ENCODE measurements at places on chromosomes 7 and 10. TPM values are rescaled to one million over a fixed set of nuclear protein-coding genes. Genes with fewer than 3 reads are reported as not detected.
A peak's percentile ranks its signal among the peaks of the same experiment; 100 is the strongest.

DNA sequence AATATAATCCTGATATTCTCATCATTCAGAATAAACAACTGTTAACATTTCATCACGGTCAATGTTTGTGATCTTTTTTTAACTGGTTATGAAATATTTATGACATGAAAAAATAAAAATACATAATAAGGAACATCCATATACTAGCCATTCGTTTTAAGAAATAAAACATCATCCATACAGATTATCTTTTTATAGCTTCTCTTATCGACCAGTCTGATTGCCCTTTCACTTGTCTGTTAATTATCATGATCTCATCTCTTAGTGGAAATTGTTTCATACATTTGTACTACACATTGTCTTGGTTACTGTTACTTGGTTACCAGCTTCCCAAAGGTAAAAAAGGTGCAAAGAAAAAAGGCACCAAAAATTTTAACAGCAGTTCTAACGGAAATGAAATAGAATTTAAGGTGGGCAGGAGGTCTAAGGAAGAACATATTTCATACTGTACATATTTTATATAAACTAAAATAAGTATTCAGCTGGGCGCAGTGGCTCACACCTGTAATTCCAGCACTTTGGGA is 8.4 kb downstream of the ARHGAP21 start:
- no peak for DNase-seq
- H3K36me3 ChIP-seq = no peaks in the 10 kb centered on the region
- H3K27me3 ChIP-seq = no peaks in the 10 kb centered on the region
- no peak overlapping the region for H3K27ac ChIP-seq
- H3K4me1 ChIP-seq = peaks cover 96% of the 10 kb centered on the region
- H3K4me3 ChIP-seq = no peak overlapping the region

GRCh38 chr7:27191833-27192545 is 7.0 kb upstream of the HOXA11 start:
- H3K27me3 ChIP-seq = peaks cover 100% of the 10 kb centered on the region
- no peak overlapping the region for H3K27ac ChIP-seq
- no peaks in the 10 kb centered on the region for H3K36me3 ChIP-seq
- DNase-seq = no peak
- peaks cover 41% of the 10 kb centered on the region for H3K4me1 ChIP-seq

- no peaks in the 10 kb centered on the region for H3K36me3 ChIP-seq
Measured at GRCh38 chr10:80590585-80591125, 53.0 kb downstream of the SH2D4B start.

DNA sequence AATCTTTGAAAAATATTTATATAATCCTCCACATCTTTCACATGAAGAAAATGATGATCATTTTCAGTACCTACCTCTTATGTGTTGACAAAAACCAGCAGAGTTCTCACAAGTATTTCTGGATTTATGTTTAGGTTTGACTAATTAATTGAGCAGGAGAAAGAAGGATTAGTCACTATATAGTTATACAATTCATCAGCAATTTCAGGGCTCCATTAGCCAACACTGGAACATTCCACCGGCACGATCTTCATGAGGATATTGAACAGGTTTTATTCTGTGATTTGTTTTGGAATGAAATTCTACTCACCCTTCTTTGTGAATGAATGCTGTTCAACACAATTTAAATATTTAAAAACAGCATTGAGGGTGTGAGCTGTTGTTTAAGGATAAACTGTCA is 163.2 kb downstream of the SEM1 start:
- no peaks in the 10 kb centered on the region for H3K36me3 ChIP-seq
- no peak overlapping the region for H3K4me3 ChIP-seq
- H3K27me3 ChIP-seq = no peaks in the 10 kb centered on the region
- H3K27ac ChIP-seq = no peak overlapping the region

DNA sequence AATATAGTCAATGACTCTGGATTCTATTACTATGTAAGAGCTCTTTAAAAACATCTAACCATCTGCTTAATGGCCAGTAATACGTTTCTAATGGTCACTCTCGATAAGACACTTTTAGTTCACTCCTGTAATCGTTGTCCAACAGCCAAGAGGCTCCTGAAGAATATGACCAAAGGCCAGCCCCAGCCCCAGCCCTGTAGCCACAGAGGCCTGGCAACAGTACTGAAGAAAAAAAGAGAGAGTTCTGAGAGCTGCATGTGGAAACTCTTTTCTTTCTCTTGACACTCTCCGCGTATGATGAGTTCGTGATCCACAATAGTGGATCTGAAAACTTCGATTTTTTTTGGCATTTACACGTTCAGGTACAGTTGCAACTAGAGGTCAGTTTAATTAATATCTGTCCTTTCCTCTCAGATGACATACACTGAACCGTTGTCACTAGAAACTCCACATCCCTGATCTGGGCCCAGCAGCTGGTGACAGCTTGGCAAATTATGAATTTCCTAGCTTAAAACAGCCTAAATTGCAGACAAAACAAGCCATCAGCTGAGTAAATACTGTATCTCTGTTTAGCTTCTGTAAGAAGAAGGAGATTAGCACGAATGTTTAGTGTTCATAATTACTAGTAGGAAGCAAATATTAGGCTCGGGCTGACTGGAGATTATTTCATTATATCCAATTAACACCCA is 456.7 kb downstream of the LRMDA start:
- no peak for DNase-seq
- H3K4me3 ChIP-seq = no peak overlapping the region
- H3K4me1 ChIP-seq = no peaks in the 10 kb centered on the region
- no peaks in the 10 kb centered on the region for H3K36me3 ChIP-seq
- no peaks in the 10 kb centered on the region for H3K27me3 ChIP-seq

GRCh38 chr7:127594490-127594889 is 954 bp downstream of the FSCN3 start:
- H3K27ac ChIP-seq = no peak overlapping the region
- H3K4me3 ChIP-seq = no peak overlapping the region
- peaks cover 25% of the 10 kb centered on the region for H3K36me3 ChIP-seq
- peaks cover 5% of the 10 kb centered on the region for H3K4me1 ChIP-seq
- H3K27me3 ChIP-seq = no peaks in the 10 kb centered on the region

DNA sequence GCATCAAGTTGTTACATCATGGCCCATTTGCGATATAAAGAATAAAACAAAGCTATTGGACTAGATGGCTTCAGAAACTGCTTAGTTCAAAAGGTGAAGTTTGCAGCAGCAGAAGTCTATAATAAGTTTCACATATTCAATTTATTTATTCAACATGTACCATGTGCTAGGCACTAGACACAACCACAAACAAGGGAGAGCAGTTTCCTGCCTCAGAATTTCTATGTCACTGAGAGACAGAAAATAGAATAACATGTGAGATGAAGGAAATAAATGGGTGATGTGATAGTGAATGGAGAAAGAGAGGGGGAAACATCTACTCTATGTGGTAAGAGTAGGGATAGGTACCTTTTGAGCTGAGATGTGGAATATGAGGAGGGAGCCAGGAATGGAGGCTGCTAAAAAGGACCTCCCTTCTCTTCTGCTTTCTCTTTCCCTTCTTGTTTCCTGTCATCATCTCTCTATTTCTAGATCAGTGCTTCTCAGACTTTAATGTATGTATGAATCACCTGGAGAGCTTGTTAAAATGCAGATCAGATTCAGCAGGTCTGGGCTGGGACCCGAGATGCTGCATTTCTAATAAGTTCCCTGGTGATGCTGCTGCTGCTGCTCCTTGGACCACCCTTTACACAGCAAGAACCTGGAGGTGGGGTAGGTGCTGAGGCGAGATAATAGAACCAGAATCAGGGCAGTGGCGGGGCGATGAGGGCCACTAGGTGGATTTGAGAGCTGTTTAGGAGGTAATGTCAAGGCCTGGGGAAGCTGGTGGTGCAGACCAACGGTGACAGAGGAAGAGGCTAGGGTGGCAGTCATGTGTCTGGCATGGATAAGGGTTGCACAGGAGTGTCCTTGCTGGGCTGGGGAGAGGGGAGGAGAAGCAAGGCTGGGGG is 13.7 kb upstream of the INMT start:
- no peak overlapping the region for H3K27ac ChIP-seq
- H3K36me3 ChIP-seq = no peaks in the 10 kb centered on the region
- H3K4me3 ChIP-seq = no peak overlapping the region
- peaks cover 3% of the 10 kb centered on the region for H3K4me1 ChIP-seq
- no peak for DNase-seq

DNA sequence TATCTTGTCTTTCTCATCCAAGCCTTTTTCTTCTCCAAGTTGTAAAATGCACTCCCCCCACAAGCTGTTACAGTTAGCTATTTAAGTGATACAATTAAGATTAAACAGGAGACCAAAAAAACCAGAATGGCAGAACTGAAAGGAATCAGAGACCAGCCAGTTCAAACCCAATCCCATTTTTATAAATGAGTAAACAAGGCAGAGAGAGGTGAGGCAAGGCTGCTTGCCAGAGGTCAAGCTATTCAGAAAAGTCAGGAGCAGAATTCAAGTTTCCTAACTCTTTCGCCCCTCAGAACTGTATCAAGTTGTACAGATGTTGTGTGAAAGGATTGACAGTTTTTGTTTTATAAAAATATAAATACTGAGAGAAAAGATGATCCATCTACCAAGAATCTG is 90.2 kb downstream of the ZFAND4 start:
- no peaks in the 10 kb centered on the region for H3K27me3 ChIP-seq
- H3K36me3 ChIP-seq = no peaks in the 10 kb centered on the region
- no peak for DNase-seq
- peaks cover 19% of the 10 kb centered on the region for H3K4me1 ChIP-seq

DNA sequence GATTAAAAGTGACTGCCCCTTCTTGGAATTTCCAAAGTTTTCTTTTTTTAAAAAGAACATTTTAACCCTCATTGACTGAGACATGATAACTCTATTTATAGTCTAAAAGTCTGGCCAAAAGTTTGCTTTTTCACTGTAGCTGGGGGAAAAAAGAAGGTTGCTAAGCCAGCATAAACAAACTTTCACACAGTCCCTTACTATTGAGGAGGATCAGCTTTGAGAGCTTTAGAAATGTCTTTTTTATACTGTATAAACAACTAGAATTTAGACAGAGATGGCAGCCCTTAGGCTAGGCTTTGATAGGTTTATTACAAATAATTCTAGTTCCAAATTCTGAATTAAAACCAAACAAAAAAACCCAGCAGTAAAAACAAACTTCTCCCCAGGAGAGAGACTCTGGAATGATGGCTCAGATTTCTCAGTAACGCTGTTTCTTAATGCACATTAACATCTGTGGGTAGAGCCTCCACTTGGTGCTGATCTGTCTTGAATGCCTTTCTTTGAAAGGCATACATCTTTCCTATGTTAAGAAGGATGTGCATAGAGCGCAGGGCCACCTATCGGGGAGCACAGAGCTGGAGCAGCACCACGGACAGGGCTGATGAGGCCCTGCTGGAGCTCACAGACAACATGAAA is 100.9 kb upstream of the PDLIM1 start:
- H3K4me1 ChIP-seq = peaks cover 100% of the 10 kb centered on the region
- H3K36me3 ChIP-seq = peaks cover 81% of the 10 kb centered on the region
- H3K27me3 ChIP-seq = no peaks in the 10 kb centered on the region
- no peak for DNase-seq
- peak overlapping the region; percentile 97 for H3K27ac ChIP-seq
- no peak overlapping the region for H3K4me3 ChIP-seq

DNA sequence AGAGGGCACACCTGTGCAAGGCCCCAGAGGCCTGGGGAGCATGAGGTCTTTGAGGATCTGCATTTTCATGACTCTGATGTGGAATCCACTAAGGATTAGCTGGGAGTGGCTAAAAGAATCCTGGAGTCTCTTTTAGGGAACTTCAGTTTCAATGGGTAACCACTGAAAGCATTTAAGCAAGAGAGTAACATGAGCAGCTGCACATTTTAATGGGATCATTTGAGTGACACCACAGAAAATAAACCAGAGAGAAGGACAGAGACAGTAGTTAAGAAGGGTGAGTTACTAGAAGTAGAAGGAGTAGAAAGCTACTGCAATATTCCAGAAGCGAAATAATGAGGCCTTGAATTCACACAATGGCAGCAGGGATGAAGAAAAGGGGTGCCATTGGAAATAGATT is 5.2 kb downstream of the GOT1 start:
- peaks cover 81% of the 10 kb centered on the region for H3K4me1 ChIP-seq
- no peaks in the 10 kb centered on the region for H3K27me3 ChIP-seq
- peak overlapping the region; percentile 36 for H3K27ac ChIP-seq
- H3K4me3 ChIP-seq = peak overlapping the region; percentile 87
- peaks cover 39% of the 10 kb centered on the region for H3K36me3 ChIP-seq
- DNase-seq = no peak

DNA sequence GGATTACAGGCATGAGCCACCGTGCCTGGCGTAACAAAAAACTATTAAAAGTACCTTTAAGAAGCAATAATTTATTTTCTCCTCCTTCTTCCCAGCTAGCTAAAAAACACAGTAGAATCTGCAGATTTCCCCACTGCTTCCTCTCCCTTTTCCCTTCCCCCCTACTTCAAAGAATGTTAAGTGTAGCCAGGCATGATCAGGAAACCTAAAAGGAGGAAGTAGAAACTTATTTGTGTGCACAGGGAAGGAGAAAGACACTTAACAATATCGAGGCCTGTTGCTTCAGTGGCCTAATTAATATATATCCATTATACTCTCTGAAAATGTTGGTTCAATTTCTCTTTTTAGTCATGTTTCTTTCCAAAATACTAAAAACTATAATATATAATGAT is 127.7 kb downstream of the NRBF2 start:
- peaks cover 6% of the 10 kb centered on the region for H3K36me3 ChIP-seq
- H3K27me3 ChIP-seq = no peaks in the 10 kb centered on the region
- no peak overlapping the region for H3K4me3 ChIP-seq
- peak overlapping the region; percentile 68 for H3K27ac ChIP-seq
- H3K4me1 ChIP-seq = peaks cover 96% of the 10 kb centered on the region
- DNase-seq = no peak

DNA sequence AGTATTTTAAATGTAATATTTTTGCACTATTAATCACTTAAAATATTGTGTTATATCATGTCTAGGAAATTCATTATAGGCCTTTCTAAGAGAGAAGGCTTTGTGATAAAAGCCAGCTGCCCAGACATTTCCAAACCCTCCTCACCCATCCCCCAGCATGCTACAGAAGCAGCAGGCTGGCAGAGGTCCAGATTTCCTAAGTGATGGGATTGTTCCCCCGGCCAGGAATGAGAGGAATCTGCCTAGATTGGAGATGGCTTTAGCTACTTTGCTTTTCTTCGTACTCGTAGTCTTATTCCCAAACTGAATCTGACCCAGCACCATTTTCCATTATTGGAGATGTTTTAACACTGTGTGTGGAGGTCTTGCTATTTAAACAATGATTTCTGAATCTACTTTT is 29.4 kb downstream of the CDK14 start:
- peak overlapping the region; percentile 36 for H3K27ac ChIP-seq
- H3K4me3 ChIP-seq = no peak overlapping the region
- no peaks in the 10 kb centered on the region for H3K36me3 ChIP-seq
- no peaks in the 10 kb centered on the region for H3K27me3 ChIP-seq
- peak; percentile 33 for DNase-seq

Gene SLC35G1
- total RNA-seq = 2.3 TPM

Gene IGFBP3
- 60.8 TPM for total RNA-seq

Gene FGFR2
- total RNA-seq = 0.36 TPM

Gene SUFU
- total RNA-seq = 7.9 TPM

Gene C7orf33
- not detected for total RNA-seq

Gene FAM53B
- total RNA-seq = 53.4 TPM

Gene CDHR1
- total RNA-seq = 0.41 TPM

All from left ventricle myocardium inferior (tissue), 1 donor.